ENCODE measurements at places on chromosomes 11 and 22. TPM values are rescaled to one million over a fixed set of nuclear protein-coding genes. Genes with fewer than 3 reads are reported as not detected.

CHID1 gene
- total RNA-seq, result 66.1 TPM

DNA sequence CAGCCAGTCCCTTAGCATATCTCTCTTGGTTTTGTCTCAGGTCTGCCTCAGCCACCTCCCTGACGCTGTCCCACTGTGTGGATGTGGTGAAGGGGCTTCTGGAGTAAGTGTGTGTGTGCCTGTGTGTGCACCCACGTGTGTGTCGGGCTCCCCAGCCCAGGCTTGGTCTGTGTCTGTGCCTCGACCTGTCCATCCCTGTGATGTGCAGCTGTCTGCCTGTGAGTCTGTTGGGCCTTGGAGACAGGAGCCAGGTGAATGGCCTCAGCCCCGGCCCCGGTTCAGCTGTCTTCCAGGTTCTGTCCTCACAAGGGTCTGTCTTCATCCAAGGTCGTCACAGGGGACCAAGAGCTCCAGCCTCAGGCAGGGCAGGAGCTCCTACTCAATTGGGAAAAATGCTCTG lies 9.8 kb downstream of the ATG16L2 start:
- no peaks in the 10 kb centered on the region for H3K36me3 ChIP-seq
- H3K27ac ChIP-seq, result no peak overlapping the region
- no peak for DNase-seq
- no peaks in the 10 kb centered on the region for H3K27me3 ChIP-seq
- H3K4me3 ChIP-seq, result no peak overlapping the region

- no peak for DNase-seq
- no peak overlapping the region for H3K27ac ChIP-seq
- no peaks in the 10 kb centered on the region for H3K36me3 ChIP-seq
- 0 out of 2 replicates have a peak, but pooled peaks cover 6% of the 10 kb centered on the region for H3K4me1 ChIP-seq
- no peaks in the 10 kb centered on the region for H3K27me3 ChIP-seq
Measured at GRCh38 chr11:88619071-88619425, 281.5 kb upstream of the CTSC start.

- no peak overlapping the region for H3K4me3 ChIP-seq
- H3K36me3 ChIP-seq, result no peaks in the 10 kb centered on the region
- no peak for DNase-seq
- H3K4me1 ChIP-seq, result no peaks in the 10 kb centered on the region
Measured at GRCh38 chr11:102276362-102276761, 40.9 kb upstream of the BIRC3 start.

- no peaks in the 10 kb centered on the region for H3K27me3 ChIP-seq
- H3K27ac ChIP-seq, result no peak overlapping the region
- H3K36me3 ChIP-seq, result no peaks in the 10 kb centered on the region
- DNase-seq, result no peak
Measured at GRCh38 chr11:118353084-118353710, 6.2 kb upstream of the UBE4A start.

DNA sequence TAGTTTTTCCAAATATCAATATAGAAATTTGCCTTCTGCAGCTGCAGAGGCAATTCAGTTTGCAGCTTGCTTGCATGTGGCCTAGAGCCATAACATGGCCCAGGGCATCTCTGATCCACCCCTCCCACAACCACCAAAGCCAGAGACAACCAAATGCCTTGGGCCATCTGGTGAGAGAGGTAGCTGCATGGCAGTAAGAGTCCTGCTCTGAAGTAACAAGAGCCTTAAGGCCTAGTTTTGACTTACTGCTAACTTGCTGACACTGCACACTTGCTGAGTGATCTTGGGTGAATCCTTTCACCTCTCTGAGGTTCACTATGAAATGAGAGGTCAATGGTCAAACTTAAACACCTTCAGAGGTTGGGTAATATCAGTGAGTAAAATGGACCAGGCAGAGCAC lies 4.9 kb upstream of the SPECC1L start:
- H3K27ac ChIP-seq, result no peak overlapping the region
- H3K4me1 ChIP-seq, result no peaks in the 10 kb centered on the region
- no peaks in the 10 kb centered on the region for H3K36me3 ChIP-seq

OR52H1 gene
- total RNA-seq, result not detected

DNA sequence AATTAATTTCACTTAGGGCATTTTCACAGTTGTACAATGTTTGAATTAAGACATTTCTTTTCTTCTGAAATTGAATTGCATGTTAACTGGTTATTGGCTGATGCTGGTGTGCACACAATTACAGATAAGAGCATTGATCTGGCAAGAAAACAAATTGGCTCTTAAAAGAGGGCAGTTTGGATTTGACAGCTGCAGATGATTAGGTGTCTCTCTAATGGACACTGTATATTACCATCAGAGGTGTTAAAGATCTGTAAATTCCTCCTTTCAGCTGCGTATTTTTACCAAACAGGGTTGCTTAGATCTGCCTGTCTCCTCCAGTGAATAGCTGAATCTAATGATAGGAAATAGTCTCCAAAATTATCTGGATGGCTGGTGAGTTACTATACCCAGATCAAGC lies 198.5 kb downstream of the BLID start:
- no peaks in the 10 kb centered on the region for H3K27me3 ChIP-seq
- H3K4me1 ChIP-seq, result no peaks in the 10 kb centered on the region
- H3K36me3 ChIP-seq, result no peaks in the 10 kb centered on the region
- no peak overlapping the region for H3K4me3 ChIP-seq
- H3K27ac ChIP-seq, result no peak overlapping the region
- DNase-seq, result no peak

DNA sequence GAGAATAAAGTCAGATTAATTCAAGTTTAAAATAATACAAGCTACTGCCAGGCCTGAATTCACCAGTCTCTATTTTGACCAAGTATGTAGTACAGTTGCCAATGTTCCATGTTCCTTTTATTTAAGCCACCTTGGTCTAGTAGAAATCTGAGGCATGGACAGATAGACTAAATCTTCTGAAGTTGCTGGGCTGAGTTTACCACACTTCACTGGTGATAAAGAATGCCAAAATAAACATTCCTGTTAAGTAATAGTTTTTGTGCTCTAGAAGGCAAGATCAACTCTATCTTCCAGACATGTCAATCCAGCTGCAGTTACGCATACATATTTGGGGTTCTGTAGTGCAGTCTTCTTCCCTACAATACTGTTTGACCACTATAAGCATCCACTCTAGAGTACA lies 83.9 kb upstream of the C11orf87 start:
- no peak overlapping the region for H3K4me3 ChIP-seq
- H3K27ac ChIP-seq, result no peak overlapping the region
- H3K36me3 ChIP-seq, result no peaks in the 10 kb centered on the region
- no peaks in the 10 kb centered on the region for H3K27me3 ChIP-seq

GRCh38 chr11:7654195-7654705 lies 19.1 kb downstream of the CYB5R2 start:
- no peak overlapping the region for H3K4me3 ChIP-seq
- no peaks in the 10 kb centered on the region for H3K4me1 ChIP-seq
- no peaks in the 10 kb centered on the region for H3K27me3 ChIP-seq

GRCh38 chr22:37049224-37049623 lies 2.3 kb upstream of the KCTD17 start:
- H3K4me1 ChIP-seq, result peaks cover 16% of the 10 kb centered on the region
- DNase-seq, result no peak
- H3K4me3 ChIP-seq, result no peak overlapping the region

DNA sequence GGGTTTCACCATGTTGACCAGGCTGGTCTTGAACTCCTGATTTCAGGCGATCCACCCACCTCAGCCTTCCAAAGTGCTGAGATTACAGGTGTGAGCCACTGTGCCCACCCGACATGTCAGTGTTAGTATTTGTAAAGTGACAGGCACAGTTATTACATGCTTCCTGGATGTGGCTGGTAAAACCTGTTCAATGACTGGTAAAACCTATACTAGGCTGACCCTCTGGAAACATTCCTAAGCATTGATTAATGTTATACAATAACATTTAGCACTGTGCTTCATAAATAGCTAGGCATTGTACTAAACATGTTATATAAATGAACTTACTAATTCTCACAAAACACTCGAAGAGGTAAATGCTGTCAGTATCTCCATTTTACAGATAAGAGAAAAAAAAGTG lies 20.9 kb upstream of the JHY start:
- peaks cover 54% of the 10 kb centered on the region for H3K4me1 ChIP-seq
- H3K27me3 ChIP-seq, result no peaks in the 10 kb centered on the region
- peak overlapping the region; percentile 68 for H3K27ac ChIP-seq
- peak; percentile 35 for DNase-seq

DNA sequence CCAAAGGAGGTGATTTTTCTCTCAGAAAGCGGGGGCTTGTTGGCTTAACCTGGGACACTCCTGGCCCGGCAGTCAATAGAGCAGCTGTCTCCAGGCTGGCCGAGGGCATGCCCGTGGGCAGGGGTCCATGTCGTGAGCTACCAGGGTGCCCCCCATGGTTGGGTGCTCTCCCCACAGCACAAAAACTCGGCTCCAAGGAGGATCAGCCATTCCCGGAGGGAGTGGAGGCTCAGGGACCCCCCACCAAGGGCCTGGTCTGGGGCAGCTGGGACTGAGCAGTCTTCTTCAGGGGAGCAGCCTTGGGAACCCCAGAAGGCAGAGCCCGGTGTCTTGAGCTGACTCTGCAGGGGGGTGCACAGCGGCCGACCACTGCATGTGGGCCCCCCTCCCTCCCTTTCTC lies 20.8 kb upstream of the TH start:
- no peak for DNase-seq
- no peaks in the 10 kb centered on the region for H3K4me1 ChIP-seq
- H3K36me3 ChIP-seq, result no peaks in the 10 kb centered on the region
- H3K27ac ChIP-seq, result no peak overlapping the region
